K562 (cell line): ENCODE measurements at places on chromosomes 2 and 18. TPM values are rescaled to one million over a fixed set of nuclear protein-coding genes. Genes with fewer than 3 reads are reported as not detected.

The CYP1B1 gene
- not detected in 2 replicates for polyA plus RNA-seq

The SLC11A1 gene
- polyA plus RNA-seq, result 0.69 and 0.99 TPM in 2 replicates

The C1QL2 gene
- polyA plus RNA-seq, result not detected in 2 replicates

The KYNU gene
- polyA plus RNA-seq, result 4.8 and 7.6 TPM in 2 replicates

The CCDC141 gene
- not detected in 2 replicates for polyA plus RNA-seq

The AQP4 gene
- not detected in 2 replicates for polyA plus RNA-seq

The PDE1A gene
- 0.28 and 0.58 TPM in 2 replicates for polyA plus RNA-seq

The FARP2 gene
- 17.5 and 22.4 TPM in 2 replicates for polyA plus RNA-seq

The SERPINB3 gene
- not detected in 2 replicates for polyA plus RNA-seq

The NR4A2 gene
- polyA plus RNA-seq, result 2.5 and 3.2 TPM in 2 replicates

The DPP10 gene
- polyA plus RNA-seq, result not detected in 2 replicates

The DTNB gene
- 0.08 and 0.81 TPM in 2 replicates for polyA plus RNA-seq

The MARS2 gene
- 12.2 and 12.7 TPM in 2 replicates for polyA plus RNA-seq

The VWA3B gene
- not detected in 2 replicates for polyA plus RNA-seq

The OXER1 gene
- polyA plus RNA-seq, result not detected in 2 replicates

The GRB14 gene
- not detected in 2 replicates for polyA plus RNA-seq

The LHCGR gene
- polyA plus RNA-seq, result not detected in 2 replicates

The ATG9A gene
- 23.4 and 35.3 TPM in 2 replicates for polyA plus RNA-seq

The ACADL gene
- not detected in 2 replicates for polyA plus RNA-seq
